ENCODE measurements at places on chromosomes 16 and 17.

DNA sequence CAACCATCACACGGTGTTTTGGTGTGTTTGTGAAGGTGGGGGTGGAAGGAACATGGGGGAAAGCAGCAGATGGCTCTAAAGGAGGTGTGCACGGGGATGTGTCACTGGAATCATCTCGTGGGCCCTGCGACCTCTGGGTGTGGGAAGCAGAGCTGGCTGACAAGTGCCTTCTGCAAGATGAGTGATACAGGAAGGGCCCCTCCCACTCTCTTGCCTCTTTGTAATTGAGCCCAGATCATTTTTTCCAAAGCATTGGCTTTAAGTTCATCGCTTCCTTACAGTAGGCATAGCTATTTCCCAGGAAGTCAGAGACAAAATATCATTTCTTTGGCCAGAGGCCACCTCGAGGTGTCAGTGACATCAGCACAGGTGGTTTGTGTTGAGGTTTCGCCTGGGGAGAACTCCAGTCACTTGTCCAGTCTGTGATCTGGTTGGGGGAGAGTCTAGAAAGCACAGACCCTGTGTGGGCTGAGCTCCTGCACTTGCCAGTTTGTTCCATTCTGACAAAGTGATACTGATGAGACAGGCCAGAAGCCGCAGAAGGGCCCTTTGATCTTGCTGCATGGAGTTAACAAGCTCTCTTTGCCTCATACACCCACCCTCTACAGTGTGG is 20.6 kb upstream of the SNTB2 start:
- DNase-seq, result peak; percentile 37

- no peak for DNase-seq
These were observed 184.7 kb downstream of the PRKCA start for GRCh38 chr17:66487121-66487520.

- DNase-seq, result no peak
These were observed 26.0 kb downstream of the DHRS7B start for GRCh38 chr17:21152731-21153130.

GRCh38 chr17:7897773-7898172 is 9.2 kb downstream of the CHD3 start:
- DNase-seq, result no peak

- no peak for DNase-seq
These were observed 8.8 kb upstream of the ITGA3 start for GRCh38 chr17:50047083-50047482.
